ENCODE measurements at places on chromosomes 6 and 20. TPM values are rescaled to one million over a fixed set of nuclear protein-coding genes. Genes with fewer than 3 reads are reported as not detected.

DNA sequence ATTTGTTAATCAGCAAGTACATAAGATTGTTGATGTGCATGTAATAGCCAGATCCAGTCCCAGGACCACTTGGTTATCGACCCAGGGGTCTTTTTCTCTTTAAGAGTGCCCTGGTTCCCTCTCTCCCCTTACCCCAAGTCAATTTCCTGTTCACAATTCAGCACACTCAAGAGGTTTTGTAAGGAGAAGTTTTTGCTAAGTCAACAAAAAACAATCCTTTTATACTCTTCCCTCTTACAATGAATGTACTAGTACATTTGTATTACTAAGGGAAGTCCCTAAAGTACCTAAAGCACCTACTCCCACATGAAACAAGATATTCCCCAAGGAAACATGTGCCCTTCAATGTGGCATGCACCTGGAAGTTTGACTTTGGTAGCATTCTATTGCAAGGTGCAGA lies 1.6 kb upstream of the NT5DC1 start:
- no peak for DNase-seq

GRCh38 chr6:100343316-100344077 lies 121.2 kb downstream of the SIM1 start:
- DNase-seq: no peak

The HDDC2 gene
- polyA plus RNA-seq: 80.3 TPM

DNA sequence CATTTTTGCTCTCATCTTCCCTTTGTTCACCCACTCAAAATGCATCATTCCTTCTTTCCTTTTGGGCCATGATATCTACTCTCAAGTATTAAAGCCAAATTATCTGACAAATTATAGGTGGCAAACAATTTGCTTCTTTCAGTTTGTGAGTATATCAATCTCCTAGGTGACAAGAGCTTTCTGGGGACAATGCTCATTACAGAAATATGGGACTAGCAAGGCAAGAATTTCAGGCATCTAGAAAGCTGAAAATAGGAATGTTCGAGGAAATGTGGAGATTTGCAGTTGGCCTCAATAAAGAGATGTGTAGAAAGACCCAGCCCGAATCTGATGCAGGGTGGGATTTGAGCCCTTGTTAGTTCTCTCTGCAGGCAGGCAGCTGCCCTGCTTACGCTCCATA lies 71.8 kb downstream of the ALDH8A1 start:
- DNase-seq: no peak

DNA sequence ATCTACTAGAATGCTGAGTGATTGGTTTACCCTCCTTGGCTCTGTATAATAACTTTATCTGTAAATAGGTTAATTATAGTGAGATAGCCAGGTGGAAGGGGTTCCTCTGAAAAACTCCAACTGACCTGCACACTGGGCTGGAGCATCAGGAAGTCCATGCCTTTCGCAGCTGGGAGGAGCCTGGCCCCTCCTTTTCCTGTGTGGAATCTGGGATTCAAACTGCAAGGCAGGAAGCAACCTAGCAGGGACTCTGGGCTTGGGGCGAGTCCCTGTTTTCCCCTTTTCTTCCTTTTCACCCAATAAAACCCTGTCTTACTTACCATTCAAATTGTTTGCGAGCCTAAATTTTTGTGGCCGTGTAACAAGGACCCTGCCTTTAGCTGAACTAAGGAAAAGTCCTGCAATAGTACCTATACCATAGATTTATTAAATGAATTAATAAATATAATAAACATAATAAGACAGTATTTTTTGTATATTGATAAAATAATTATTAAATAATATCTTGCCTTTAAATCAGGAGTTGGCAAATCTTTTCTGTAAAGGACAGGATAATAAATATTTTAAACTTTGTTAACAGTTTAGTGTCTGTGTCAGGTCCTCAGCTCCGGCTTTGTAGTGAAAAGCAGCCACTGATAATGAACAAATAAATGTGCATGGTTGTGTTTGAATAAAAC lies 406.2 kb upstream of the MMS22L start:
- DNase-seq: no peak

The FAM210B gene
- 34.2 TPM for polyA plus RNA-seq

The EYA2 gene
- 0.30 TPM for polyA plus RNA-seq

DNA sequence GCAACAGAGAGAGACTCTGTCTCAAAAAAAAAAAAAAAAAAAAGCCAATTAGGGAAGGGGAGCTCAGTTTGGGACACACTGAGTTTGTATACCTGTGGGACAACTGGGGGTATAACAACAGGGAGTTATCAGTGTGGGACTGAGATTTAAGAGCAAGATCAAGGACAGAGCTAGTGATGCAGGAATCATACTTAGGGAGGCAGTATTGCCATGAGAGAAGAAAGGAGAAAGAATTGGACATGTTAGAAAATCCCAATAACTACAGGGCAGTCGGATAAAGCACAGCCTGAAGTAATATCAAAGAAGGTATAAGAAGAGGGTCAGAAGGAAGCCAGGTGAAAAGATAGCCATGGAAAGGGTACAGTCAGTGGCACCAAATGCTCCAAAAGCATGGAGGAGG lies 121.2 kb downstream of the PTPRT start:
- DNase-seq: no peak

DNA sequence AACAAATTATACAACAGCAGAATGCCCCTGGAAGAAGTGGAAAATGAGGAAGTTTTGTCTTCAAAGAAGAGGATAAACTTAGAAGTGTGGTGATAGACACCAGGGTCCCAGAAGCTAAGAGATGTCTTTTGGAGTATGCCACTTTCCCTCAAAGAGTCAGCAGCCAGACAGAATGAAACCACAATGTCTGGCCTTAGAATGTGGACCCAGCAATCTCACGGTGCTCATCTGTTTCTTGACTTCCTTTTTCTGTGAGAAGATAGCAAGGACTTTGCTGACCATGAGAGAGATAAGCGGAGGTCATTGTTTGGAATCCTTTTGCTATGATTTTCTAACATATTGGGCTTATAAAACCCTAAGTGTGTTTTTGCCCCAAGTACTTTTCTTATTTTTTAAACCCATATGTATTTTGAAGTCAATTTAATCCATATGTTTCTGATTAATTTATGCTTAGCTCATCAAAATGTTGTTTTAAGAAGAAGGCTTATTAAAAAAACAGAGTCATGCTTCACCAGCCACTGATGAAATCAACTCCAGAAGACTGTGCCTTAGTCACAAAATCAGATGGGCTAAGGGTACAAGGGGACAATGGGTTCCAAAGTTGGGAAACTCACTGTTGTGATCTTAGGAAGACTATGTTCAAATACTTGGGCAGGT lies 451.2 kb upstream of the JAG1 start:
- no peak for DNase-seq

DNA sequence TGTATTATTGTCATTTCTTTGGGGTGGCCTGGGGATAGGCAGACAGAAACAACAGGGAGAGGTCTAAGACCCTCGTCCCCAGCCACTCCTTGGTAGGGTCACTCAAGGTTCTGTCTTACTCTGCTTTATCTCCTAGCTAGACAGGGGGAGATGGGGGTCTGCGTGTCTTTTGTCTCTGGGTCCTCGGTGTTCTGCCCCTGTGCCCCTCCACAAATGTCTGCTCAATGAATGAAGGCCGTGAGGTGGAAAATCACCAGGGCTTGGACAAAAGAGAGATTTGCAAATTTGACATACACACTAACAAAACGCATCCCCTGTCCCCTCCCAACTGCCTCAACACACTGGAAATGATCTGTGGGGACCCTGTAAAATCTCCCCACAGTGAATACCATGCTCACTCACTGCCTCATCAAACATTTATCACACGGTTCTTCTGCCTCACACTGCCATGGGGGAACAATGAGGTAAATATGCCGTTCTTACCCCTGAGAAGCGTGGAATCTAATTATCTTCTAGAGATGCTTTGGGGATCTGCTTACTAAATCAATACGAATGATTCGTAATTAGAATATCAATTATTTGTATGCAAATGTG lies 13.2 kb upstream of the VAPB start:
- DNase-seq: no peak

- no peak for DNase-seq
These were observed 77.4 kb downstream of the ASXL1 start for GRCh38 chr20:32435449-32436107.

DNA sequence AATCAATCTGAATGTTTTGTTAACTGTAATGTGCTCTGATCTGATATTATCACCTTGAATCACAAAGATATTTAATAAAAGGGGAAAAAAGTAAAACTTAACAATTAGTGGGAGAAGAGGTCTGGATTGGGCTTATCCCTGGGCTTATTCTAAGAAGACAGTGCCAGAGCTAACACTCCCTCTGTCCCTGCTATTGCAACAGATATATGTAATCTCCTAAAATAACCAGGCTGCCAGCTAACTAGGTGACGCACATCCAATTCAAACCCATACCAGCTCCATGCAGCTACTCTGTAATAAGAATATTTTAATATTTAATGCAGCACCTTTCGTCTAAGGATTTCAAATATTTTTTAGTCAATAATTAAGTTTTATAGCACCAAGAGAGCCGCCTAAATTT lies 330.1 kb upstream of the MARCKS start:
- no peak for DNase-seq

The SLC22A2 gene
- not detected for polyA plus RNA-seq

The GRIK2 gene
- polyA plus RNA-seq: 0.33 TPM

DNA sequence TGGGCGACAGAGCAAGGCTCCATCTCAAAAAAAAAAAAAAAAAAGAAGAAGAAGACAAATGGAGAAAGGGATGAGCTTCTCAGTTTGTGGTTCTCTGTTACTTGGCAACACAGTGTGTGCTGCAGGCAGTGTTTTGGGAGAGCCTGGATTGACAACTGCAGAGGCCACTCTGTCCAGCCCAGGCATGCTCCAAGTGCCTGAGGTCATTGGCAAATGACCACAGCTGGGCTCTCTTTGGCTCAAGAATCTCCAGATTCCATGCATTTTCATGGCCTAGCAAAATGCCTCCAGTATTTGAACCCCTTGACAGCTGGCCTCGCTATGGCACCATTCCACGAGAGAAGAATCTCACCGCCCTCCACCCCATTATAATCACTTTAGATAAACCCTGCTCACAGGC lies 126.2 kb downstream of the ANKRD60 start:
- DNase-seq: no peak

DNA sequence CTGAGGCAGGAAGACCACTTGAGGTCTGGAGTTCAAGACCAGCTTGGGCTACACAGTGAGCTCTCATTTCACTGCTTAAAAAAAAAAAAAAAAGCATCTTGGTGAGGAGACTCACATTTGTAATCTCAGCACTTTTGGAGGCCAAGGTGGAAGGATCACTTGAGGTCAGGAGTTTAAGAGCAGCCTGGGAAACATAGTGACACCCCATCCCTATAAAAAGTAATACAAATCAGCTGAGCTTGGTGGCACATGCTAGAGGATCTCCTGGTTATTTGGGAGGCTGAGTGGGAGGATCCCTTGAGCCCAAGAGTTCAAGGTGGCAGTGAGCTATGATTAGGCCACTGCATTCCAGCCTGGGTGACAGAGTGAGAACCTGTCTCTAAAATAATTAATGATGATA lies 29.4 kb upstream of the SYNCRIP start:
- DNase-seq: no peak

GRCh38 chr6:145508107-145508506 lies 227.2 kb downstream of the EPM2A start:
- no peak for DNase-seq

DNA sequence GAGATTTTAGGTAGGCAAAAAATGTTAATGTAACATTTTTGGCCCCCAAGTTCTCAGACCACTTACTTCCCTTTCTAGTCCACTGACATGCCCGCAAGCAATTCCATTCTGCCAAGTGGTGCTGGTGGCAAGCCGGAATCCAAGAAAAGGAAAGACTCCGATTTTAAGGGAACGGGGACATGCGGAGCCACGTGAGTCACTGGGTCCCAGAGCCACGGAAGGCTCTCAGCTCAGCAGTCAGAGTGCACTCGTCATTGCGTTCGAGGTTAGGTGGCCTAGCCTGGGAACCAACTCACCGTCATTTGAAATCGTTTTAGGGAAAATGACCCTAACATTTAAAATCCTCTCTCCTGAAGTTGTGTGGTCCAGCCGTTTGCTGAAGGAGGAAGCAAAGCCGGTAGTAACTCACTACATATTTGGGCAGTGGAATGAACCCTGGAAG lies 711 bp upstream of the SIRT5 start:
- peak; percentile 63 for DNase-seq

DNA sequence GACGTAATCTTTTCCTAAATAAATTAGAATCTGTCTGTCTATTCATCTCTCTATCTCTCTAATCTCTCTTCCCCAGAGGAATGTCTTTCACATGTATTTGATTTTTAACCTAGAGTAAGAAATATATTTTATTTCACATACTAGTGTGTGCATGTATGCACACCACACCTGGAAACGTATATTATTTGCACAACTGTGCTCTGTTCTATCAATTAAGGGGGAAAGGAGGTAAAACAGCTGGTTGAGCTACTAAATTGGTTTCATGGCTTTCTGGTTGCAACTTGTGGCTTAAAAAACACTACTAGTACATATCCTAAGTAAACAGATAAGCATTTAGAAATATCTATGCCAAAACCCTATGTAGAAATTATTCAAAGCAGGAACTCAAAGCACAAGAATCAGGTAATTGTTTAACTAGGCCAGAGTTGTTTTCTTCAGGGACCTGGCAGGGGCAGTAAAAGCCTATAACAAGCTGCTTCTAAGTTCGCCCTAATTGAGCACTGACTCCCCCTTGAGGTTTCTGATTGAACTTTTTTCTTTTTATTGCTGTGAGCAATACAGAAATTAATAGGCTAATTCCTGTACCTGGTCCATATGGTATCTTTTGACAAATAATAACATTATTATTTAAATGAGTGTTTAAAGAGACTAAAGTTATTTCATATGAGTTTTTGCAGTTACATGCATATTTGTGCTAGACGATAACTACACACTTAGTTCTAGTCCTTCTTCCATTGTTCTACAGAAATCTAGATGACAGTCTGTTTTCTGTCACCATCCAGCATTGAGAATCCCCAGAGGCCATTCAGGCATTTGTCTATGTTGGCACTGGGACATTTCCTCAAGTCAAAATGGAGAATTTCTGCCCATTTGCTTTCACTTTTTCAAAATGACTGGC lies 88.6 kb downstream of the MCHR2 start:
- DNase-seq: no peak

- DNase-seq: no peak
These were observed 115.7 kb upstream of the SALL4 start for GRCh38 chr20:51917886-51918535.

The SLC52A3 gene
- 3.4 TPM for polyA plus RNA-seq

The FAM184A gene
- polyA plus RNA-seq: 0.65 TPM

GRCh38 chr6:45966797-45967196 lies 48.9 kb downstream of the CLIC5 start:
- DNase-seq: no peak

The TTI1 gene
- polyA plus RNA-seq: 10.9 TPM

The CLVS2 gene
- polyA plus RNA-seq: not detected

- no peak for DNase-seq
These were observed 399.5 kb downstream of the QKI start for GRCh38 chr6:163813979-163814493.

The PRL gene
- not detected for polyA plus RNA-seq

The DEFB132 gene
- not detected for polyA plus RNA-seq

GRCh38 chr6:42136508-42137193 lies 5.8 kb downstream of the C6orf132 start:
- DNase-seq: no peak

- DNase-seq: no peak
These were observed 335.5 kb downstream of the GJA1 start for GRCh38 chr6:121770943-121771342.

- no peak for DNase-seq
These were observed 810.6 kb downstream of the EPHA7 start for GRCh38 chr6:92608751-92609150.

GRCh38 chr6:81812401-81812800 lies 59.9 kb upstream of the TENT5A start:
- DNase-seq: no peak

The SSTR4 gene
- not detected for polyA plus RNA-seq

Measured in heart left ventricle (tissue), 16 donors.